ENCODE measurements at places on chromosomes 12 and 14. TPM values are rescaled to one million over a fixed set of nuclear protein-coding genes. Genes with fewer than 3 reads are reported as not detected.

The TAS2R31 gene
- polyA plus RNA-seq = 0.99 TPM

The RD3L gene
- 0.64 TPM for polyA plus RNA-seq

The POTEM gene
- not detected for polyA plus RNA-seq

The ZC2HC1C gene
- polyA plus RNA-seq = 3.6 TPM

The CLEC1B gene
- 36.4 TPM for polyA plus RNA-seq

The GYS2 gene
- polyA plus RNA-seq = 48.5 TPM

The TCL1B gene
- not detected for polyA plus RNA-seq

The SERPINA5 gene
- polyA plus RNA-seq = 37.0 TPM

The PZP gene
- polyA plus RNA-seq = 2.9 TPM

The SLC48A1 gene
- 10.4 TPM for polyA plus RNA-seq

The CCDC196 gene
- polyA plus RNA-seq = 5.7 TPM

The ASCL4 gene
- polyA plus RNA-seq = not detected

The CDK2 gene
- polyA plus RNA-seq = 7.3 TPM

The RPS6KA5 gene
- polyA plus RNA-seq = 1.1 TPM

The IFT81 gene
- 3.2 TPM for polyA plus RNA-seq

The PAPLN gene
- 1.2 TPM for polyA plus RNA-seq

The KSR2 gene
- 0.02 TPM for polyA plus RNA-seq

The RHEBL1 gene
- 0.29 TPM for polyA plus RNA-seq

The OR6C2 gene
- polyA plus RNA-seq = not detected

The IQSEC3 gene
- 0.79 TPM for polyA plus RNA-seq

The EVL gene
- 33.2 TPM for polyA plus RNA-seq

The LRRIQ1 gene
- polyA plus RNA-seq = not detected

The KLRC2 gene
- polyA plus RNA-seq = 0.13 TPM

The CD4 gene
- 15.9 TPM for polyA plus RNA-seq

The CCDC38 gene
- polyA plus RNA-seq = 0.61 TPM

The LTBP2 gene
- polyA plus RNA-seq = 0.69 TPM

The SEL1L gene
- 40.7 TPM for polyA plus RNA-seq

The FGF6 gene
- polyA plus RNA-seq = not detected

The GRIP1 gene
- polyA plus RNA-seq = 0.15 TPM

The PPM1H gene
- 2.3 TPM for polyA plus RNA-seq

The EIF2S3B gene
- polyA plus RNA-seq = not detected

The AACS gene
- polyA plus RNA-seq = 6.1 TPM

The KRT77 gene
- not detected for polyA plus RNA-seq

The HOXC13 gene
- not detected for polyA plus RNA-seq

The LMNTD1 gene
- not detected for polyA plus RNA-seq

The L2HGDH gene
- polyA plus RNA-seq = 3.8 TPM

The BCL11B gene
- 0.09 TPM for polyA plus RNA-seq

The SMIM41 gene
- polyA plus RNA-seq = 0.24 TPM

The NYNRIN gene
- polyA plus RNA-seq = 0.99 TPM

The RNFT2 gene
- 0.13 TPM for polyA plus RNA-seq

The IFNG gene
- polyA plus RNA-seq = not detected

The FOXA1 gene
- polyA plus RNA-seq = 13.0 TPM

The TMEM30B gene
- polyA plus RNA-seq = 3.0 TPM

The GPRC5D gene
- polyA plus RNA-seq = 0.13 TPM

The TDRD9 gene
- 0.36 TPM for polyA plus RNA-seq

The RNASE7 gene
- polyA plus RNA-seq = 0.11 TPM

The ARHGEF25 gene
- 0.57 TPM for polyA plus RNA-seq

The PPP1R36 gene
- 0.08 TPM for polyA plus RNA-seq

The ZFHX2 gene
- polyA plus RNA-seq = 0.12 TPM

The PRB2 gene
- polyA plus RNA-seq = not detected

The CHST11 gene
- polyA plus RNA-seq = 1.2 TPM
